ENCODE measurements at places on chromosomes 11 and 22. TPM values are rescaled to one million over a fixed set of nuclear protein-coding genes. Genes with fewer than 3 reads are reported as not detected.

Gene KCNQ1
- 0.92 TPM for total RNA-seq

Gene BIRC3
- total RNA-seq, result 4.4 TPM

Gene C1QTNF5
- 6.0 TPM for total RNA-seq

Gene KIRREL3
- 30.0 TPM for total RNA-seq

Gene VSTM5
- total RNA-seq, result 5.1 TPM

Gene E2F8
- 0.92 TPM for total RNA-seq

Gene PHOX2A
- total RNA-seq, result not detected

Gene ASPHD2
- total RNA-seq, result 15.5 TPM

Gene ADORA2A
- total RNA-seq, result 15.7 TPM

Gene TPBGL
- total RNA-seq, result 0.46 TPM

Gene ART1
- total RNA-seq, result not detected

Gene SNX32
- total RNA-seq, result 7.6 TPM

Gene TMEM191B
- total RNA-seq, result 7.2 TPM

Gene SYT9
- 29.1 TPM for total RNA-seq

Gene KRTAP5-1
- not detected for total RNA-seq

Gene LMO2
- 24.7 TPM for total RNA-seq

Gene LRRC55
- total RNA-seq, result 26.8 TPM

Gene SIK2
- total RNA-seq, result 21.9 TPM

Gene HEPN1
- total RNA-seq, result not detected

Gene OTOG
- total RNA-seq, result 0.23 TPM

Gene INPP5J
- 3.7 TPM for total RNA-seq

Gene TRIM3
- total RNA-seq, result 48.4 TPM

Gene NKAPD1
- 39.0 TPM for total RNA-seq

Gene CABP4
- 0.23 TPM for total RNA-seq

Gene TSPAN18
- total RNA-seq, result 13.6 TPM

Gene KRTAP5-10
- not detected for total RNA-seq

Gene CAPN5
- 11.3 TPM for total RNA-seq

Gene EHD1
- 39.0 TPM for total RNA-seq

Gene P2RY2
- total RNA-seq, result not detected

Gene CYTH4
- total RNA-seq, result 3.2 TPM

Gene TMEM45B
- total RNA-seq, result 0.69 TPM

Gene SLC6A5
- 0.23 TPM for total RNA-seq

Gene UPK3A
- not detected for total RNA-seq

Gene PLAAT4
- total RNA-seq, result 10.6 TPM

Gene KCNA4
- total RNA-seq, result 31.8 TPM

Gene ACTN3
- 0.23 TPM for total RNA-seq

Gene TMPRSS4
- not detected for total RNA-seq

Gene MCAM
- total RNA-seq, result 21.0 TPM

Gene CRYBB3
- total RNA-seq, result not detected

Gene NARS2
- 33.2 TPM for total RNA-seq

Gene OR4C12
- not detected for total RNA-seq

Gene OR8H3
- total RNA-seq, result not detected

Gene SMC1B
- not detected for total RNA-seq
